Bone marrow (tissue), 2 donors: ENCODE measurements at places on chromosomes 6 and 20.

GRCh38 chr6:73965539-73966029, 269.6 kb downstream of the CD109 start:
- DNase-seq, result no peak

DNA sequence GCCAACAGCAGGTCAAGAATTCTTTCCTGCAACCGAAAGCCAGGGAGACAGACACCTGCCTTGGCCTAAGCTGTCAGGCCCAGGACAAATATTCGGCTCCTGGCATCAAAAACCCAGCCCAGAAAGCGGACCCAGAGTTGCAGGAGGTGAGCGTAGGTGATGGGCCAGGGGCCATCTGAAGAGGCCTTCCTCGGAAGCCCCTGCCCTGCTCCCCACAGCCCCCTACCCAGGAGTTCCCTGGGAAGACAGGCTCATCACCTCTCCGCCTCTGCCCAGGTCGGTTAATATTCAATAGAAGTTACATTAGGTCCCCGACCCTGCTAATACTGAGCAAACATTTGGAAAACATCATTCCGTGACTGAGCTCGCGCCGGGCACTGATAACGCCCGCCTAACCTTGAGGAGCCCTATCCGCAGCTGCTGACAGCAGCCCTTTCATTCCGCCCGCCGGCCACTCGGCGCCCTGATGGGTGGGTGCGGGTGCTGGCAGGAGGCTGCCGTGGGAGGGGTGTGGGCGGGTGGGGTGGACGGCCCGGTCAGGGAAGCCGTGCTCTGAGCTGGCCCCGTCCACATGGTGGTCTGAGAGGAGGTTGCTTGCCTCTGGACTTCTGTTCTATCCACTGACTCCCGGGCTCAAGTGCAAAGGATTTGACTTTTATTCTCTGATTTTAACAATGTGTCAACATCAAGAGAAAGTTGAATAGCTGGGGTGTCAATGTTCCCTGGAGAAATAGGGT, 55.7 kb downstream of the HNF4A start:
- no peak for DNase-seq

DNA sequence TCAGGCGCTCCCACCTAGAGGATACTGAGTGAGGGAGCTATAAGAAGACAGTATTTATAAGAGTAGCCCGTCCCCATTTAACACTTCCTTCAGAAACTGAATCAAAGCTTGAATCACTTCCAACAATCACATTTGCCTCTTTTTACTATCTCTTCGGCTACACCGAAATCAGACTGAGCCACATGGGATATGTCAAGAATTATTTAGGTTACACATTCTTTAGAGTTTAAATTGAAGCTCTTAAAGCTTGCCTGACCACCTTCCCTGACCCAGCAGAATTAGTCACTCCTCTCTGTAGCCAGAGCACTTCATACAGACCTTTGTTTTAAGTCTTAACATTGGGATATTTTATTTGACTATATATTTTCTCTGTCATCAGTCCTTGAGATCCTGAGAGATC, 163.7 kb downstream of the MAFB start:
- DNase-seq, result no peak

DNA sequence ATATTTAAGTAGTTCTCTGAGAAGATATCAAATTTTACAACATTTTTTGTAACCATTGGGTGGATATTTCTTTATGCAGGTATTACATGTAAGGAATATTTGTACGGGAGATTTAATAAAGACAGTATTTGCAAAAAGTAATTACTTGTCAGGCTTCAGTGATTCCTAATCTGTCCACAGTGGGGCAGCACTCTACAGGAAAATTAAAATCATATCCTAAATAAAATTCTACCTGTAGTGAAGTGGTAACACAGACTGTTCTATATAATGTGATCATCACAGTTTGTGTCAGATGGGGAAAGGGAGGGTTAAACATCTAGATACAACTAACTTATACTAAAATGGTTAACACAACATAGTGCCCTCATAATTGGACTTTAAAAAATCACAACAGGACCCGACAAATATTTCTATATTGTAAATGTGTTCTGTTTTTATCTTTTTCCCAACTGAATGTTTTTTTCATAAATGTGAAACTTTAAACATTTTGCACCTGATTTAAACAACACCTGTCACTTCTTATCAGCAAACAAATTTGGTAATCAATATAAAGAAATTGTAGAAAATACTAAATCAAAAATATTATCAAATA, 145.6 kb upstream of the MANEA start:
- DNase-seq, result no peak

- no peak for DNase-seq
Observed at GRCh38 chr20:59182401-59183044, 18.9 kb downstream of the ZNF831 start.

- no peak for DNase-seq
Observed at GRCh38 chr6:161066511-161066910, 74.9 kb downstream of the MAP3K4 start.

DNA sequence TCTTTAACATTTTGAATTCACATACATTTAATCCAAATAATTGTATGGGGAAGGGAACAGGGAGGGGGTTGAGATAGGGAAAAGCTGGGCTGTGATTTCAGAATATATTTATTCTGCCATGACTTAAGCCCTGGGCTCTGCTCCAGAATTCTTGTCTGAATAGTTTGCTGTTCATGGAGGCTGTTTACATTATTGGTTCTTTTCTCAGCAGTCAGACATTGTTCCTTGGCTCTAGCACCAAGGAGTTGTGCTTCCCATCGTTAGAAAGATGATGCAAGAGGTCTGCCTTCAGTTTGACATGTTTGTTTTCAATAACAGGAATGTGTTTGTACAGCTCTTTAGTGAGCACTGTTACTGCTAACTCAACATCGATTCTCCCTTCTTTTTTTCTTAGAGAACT, 198.8 kb upstream of the CDYL start:
- DNase-seq, result no peak

DNA sequence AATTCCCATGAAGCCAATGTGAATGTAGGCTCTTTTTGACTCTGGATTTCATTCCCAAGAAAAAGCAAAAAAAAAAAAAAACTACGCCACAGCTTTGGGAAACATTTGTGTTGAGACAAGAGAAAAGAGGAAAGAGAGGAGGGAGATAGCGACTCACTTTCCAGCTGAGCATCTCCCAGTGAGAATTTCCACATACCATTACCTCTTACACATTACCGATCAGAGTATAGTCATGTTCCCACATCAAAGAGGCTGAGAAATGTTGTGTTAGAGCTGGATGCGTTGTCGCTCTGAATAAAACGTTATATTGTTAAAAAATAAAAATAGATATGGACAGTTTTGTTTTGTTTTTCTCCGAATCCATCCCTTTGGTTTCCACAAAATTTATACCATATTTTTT, 1019.3 kb upstream of the ADGRB3 start:
- DNase-seq, result no peak

DNA sequence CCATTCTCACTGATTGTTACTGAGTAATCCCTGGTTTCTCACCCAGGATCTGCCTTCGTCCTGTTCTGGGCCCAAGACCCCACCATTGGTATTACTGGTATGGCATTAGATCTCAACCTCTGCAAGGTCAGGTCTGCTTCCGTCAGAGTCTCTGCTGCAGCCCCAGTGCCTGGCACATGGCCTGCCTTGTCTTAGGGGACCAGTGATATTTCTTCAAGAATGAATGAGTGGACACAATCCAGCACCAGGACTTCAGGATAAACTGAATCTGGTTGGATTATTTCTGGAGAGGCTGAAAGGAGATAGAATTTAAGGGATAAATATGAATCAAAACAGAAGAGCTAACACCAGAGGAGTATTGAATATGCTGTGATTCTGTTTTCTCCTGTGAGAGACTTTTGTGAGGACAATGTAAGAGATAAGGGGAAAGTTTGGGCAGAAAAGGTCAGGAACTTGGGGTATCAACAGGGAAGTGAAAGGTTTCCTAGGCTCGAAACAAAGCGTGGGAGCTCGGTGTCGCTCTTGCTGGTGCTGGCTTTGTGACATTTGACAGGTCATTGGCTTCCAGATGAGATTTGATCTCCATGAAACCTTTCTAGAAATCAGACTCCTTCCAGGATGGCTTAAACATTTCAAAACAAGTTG, 53.9 kb downstream of the OSTM1 start:
- DNase-seq, result no peak

DNA sequence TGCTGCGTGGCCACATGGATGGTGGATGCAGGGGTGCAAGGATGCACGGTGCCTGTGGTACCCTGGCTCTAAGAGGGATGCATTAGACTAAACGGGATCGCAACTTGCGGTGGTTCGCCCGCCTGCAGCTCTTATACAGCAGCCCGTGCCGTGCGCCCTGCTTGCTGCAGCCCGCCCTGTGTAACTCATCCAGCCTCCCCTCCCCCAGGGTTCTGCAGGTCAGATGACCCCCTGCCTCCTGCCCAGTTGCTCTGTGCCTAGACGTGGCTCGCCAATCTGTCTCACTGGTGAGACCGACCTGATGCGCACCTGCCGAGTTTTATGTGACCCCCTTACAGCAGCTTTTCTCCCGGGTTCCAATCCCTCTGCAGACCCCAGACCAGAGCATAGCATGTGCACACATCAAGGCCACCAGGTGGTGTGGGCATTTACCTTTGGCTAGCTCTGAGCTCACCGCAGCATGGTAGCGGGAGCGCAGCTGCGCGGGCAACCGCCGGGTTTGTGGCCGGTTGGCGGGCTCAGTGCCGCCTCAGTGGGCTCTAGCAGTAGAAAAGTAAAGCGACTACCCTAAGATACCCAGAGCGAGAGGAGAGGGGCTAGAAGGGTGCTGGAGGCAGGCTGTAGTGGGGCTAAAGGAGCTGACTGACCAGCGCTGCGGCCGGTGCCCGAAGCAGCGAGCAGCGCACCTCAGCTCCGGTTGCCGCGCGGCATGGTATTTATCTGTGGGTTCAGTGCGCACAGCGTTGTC, 693 bp upstream of the GNAS-AS1 start:
- DNase-seq, result no peak

DNA sequence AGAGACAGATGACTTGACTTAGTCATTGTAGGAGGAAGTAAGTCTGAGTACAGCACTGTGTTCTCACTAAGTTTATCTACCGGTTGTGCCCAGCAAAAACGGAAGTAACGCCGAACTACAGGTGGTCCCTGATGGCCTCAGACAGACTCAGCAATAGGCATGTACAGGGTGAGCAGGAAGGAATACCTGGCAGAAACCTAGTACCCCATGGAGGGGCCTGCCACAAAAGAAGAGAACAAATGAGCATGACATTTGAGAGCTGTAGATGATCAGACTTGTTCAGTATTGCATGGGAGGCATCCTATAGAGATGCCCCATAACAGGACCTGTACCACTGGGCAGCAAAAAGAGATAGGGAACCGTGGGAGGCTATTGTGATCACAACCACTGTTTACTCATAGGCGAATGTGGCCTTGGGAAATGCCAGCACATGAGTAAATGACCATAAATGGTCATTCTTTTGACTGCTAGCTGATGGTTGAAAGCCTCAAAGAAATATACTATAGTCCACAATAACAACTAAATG, 106.4 kb upstream of the TAB2 start:
- DNase-seq, result peak; percentile 12

DNA sequence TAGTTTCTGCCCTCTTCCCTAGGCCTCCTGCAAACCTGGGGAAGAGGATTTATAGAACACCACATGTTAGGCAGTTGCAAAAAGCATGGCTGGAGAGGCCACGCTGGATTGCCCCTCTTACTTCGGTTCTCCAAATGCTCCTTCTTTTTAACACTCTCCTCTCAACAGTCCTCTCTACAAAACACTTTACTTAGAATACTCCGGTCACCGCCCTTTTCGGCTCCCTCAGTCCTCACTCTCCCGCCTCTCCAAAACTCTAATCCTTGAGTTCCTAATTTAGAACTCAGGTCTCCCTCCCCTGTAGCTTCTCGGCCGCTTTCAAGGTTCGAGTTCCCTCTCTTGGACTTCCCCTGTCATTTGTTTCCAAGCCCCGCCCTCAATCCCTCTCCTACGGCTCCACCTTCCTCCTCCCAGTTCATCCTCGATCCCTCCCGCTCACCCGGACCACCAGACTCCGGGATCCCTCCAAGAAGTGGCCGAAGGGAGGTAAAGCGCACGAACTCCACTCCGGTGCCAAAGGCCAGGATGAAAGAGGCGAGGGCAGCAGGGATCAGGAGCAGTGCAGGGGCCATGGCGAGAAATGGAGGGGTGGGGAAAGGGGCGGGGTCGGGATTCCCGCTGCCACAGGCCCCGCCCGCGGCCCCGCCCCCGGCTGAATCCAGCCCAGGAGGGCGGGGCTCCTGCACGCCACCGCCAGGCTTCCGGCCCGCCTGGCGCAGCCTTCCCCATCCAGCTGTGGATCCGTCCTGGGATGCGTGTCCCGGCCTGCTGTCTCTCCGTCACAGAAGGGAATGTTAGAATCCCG, at the start of gene NRM:
Gene NRM (minus strand): TSS at position 582 of the 805 bp plus-strand sequence. CDS start 10 bp downstream, at position 572.
- peak; percentile 74 for DNase-seq

GRCh38 chr6:126091466-126091865, 105.1 kb downstream of the TRMT11 start:
- no peak for DNase-seq

DNA sequence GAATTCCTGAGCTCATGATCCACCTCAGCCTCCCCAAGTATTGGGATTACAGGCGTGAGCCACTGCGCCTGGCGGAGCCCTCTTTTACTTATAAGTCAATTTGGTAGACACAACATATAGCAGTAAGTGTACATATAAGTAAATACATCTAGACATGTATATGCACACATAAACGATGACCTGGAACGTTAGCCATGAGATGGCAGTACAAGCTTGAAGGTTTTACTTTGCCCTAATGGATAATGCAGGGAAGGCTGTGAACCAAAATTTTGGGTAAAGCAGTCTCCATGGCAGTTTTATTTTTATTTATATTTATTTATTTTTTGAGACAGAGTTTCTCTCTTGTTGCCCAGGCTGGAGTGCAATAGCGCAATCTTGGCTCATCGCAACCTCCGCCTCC, 2.4 kb upstream of the GNMT start:
- DNase-seq, result no peak

DNA sequence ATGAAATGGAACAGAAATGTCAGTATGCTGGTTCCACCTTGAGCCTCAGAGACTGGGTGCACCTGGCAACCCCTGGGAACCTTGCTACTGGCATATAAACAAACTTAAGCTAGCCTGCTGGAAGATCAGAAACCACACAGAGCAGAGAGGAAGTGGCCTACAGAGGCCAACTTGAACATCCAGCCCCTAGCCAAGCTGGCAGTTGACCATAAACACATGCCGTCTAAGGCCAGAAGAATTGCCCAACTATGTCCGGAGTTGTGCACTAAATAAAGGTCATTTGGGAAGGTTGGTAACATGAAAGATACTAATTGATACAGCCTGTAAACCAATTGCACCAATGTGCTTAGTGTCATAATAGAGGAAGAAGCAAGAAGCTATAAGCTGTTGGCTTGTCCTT, 266.6 kb upstream of the BTBD3 start:
- no peak for DNase-seq

DNA sequence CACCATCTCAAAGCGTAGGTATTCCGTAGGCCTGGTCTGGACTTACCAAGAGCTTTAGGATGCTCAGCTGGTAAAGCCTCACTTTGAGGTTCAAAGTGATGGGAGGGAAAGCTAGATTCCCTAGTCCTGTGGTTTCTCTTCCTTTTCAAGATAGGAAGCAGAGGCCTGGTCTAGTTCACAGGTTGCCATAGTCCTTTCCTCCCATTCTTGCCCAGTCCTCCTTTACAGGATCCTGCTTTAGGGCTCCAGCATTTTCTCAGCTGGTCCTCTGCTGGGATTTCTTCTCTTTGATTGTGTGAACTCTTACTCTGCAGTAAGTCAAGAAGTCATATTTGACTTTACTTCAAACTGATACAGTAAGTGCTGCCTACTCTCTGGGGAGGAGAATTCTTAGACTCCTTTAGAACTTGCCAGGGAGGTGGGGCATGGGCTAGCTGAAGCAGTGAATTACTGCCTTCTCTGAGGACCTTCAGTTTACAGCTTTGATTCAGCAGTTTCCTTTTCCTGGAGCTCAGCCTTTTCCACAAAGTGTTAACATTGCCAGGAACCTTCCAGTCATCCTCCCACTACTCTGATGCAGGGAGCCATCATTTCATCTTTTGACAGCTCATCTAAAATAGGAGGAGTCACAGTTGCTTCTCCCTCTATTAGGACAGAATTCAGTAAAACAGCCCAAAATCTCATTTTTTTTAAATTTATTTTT, 42.8 kb upstream of the PLCG1 start:
- no peak for DNase-seq
